B cell (primary cell): ENCODE measurements at places on chromosomes 3 and 15.

GRCh38 chr3:21562243-21562642 lies 188.8 kb downstream of the ZNF385D start:
- no peak for DNase-seq

GRCh38 chr3:151318313-151318712 lies 1.7 kb upstream of the GPR87 start:
- DNase-seq, result no peak

DNA sequence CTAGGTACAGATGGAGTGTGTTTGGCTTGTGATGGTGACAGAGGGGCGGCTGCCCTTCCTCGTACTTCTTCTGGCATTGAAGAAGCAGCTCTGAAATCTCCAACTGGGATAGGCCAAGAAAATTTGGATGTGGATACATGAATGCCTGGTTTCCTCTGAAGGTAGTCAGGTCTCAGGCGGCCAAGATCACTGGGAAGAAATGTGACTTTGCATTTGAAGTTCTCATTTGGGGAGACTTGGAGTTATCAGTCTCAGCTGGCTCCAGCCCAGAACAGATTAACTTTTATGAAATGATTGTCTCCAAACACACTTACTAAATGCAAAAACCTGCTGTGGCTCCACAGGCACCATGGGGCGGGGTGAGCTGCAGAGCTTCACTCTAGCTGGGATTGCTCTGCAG lies 215.9 kb downstream of the THSD4 start:
- DNase-seq, result no peak

GRCh38 chr3:129934234-129935123 lies 40.0 kb upstream of the TRH start:
- DNase-seq, result peak; percentile 63

DNA sequence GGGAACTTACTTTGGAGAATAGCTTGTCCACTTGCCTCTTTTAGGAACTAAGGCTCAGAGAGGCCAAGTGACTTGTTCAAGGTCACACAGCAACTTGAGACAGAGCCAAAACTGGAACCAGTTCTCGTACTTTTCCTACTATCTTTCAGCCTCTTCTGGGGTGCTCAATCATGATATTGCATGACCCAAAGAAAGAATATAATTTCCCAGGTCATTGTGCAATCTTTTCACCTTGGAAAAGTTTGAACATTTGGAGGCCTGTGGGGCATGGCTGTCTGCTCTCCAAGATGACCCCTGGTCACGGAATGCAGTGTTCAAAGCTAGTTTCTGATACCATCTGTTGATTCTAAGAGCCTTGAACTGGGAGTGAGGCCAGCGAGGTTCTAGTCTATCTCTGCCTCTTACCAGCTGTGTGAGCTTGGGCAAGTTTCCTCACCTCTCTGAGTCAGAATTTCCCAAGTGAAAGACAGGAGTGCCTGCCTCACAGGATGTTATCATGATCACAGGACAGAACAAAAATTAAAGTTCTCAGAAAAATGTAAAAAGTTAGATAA lies 89.7 kb downstream of the BDH1 start:
- DNase-seq, result no peak

DNA sequence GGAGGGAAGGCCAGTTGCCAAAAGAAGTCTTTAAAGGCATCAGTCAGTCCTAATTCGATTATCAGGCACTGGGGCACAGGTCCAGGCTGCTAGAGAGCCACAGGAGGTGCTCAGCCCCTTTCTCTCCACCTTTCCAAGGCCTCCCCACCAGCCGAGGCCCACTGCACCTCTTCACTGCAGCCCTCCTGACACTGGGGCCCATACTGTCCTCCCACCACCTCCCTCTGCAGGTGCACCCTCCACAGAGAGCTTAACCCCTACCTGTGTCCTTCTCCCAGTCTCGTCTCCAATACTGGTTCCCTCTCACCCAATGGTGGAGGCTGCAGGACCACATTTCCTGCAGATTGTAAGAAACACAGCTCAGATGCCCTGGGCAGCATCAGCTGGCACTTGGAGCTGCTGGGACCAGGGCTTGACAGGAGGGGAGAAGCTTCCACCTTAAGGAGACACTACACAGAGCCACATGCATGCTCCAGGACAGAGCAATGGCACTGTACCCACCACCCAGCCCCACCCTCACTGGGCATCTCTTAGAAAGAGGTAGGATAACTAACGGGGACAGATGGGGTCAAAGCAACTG lies 81.6 kb upstream of the PRR20G start:
- no peak for DNase-seq

- DNase-seq, result no peak
Observed at GRCh38 chr3:62277986-62278385, 95.4 kb downstream of the FEZF2 start.
